ENCODE measurements at places on chromosomes 7 and 10.

DNA sequence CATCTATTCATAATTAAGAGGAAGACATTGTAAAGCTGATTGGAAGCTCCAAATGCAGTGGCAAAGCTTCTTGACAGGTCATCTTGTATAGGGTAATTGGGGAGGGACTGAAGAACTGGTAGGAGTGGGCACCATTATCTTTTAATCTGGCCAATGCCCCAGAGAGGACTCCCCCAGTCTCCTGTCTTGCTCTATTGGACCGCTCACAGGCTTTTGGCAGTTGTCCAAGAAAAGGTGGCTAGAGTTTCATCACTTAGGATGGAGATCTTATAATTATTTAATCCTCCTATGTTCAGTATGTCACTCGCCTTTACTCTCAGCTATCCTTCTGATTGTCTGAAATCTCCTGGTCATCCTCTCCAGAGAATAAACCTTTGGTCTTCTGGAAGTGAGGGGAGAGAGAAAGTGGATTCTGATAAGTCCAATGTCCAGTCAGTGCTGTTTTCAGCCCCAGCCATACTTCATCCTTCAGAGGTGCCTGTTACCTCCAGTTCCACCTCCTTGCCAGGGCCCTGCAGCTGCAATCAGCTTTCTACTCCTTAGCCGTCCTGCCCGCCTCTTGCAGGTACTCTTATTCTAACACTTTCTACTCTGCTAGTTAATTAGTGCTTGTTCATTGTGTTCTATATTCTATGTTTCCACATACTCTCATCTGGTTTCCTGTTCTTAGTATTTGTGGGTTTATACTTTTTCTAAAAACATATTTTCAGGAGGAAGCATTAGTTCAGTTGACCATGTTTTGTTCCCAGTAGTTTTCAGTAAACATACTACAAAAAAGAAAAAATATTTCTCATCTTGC is 241.6 kb downstream of the NSUN6 start:
- DNase-seq = no peak

DNA sequence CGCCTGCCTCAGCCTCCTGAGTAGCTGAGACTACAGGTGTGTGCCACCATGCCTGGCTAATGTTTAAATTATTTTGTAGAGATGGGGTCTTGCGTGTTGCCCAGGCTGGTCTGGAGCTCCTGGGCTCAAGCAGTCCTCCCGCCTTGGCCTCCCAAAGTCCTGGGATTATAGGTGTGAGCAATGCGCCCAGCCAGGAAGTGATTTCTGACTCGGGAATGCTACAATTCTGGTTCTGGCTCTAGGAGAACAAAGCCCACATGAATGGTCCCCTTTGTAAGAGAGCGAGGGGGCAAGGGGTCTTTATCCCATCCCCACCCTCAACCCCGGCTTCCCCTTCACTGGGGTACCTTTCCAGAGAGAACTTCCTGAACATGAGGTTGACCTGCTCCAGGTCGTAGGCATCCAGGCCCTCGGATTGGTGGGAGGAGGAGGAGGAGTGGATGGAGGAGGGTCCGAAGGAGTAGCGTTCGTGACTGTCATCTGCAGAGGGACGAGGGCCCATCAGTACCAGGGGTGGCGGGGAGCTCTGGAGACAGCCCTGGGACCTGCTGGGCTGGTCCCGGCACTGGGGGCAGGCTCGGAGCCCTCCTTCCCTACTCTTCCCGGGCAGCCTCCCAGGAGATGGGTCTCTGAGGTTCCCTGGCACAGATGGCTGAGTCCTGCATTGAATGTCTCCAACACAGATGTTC is 79.9 kb upstream of the GNA12 start:
- no peak for DNase-seq

GRCh38 chr7:98283887-98284222 is 2.4 kb downstream of the BRI3 start:
- no peak for DNase-seq

GRCh38 chr10:131784363-131785120 is 116.3 kb upstream of the PPP2R2D start:
- DNase-seq = no peak

- no peak for DNase-seq
Measured at GRCh38 chr7:155343661-155344121, 46.0 kb downstream of the INSIG1 start.

DNA sequence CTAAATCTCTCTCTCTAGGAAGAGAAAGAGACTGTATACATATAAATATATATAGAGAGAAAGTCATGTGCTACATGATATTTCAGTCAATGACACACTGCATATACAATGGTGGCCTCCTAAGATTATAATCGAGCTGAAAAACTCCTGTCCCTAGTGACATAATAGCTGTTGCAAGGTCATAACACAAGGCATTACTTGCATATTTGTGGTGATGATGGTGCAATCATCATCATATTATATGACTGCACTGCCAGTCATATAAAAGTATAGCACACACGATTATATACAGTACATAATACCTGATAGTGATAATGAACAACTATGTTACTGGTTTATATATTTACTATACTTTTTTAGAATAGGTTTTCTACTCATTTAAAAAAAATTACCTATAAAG is 316.7 kb downstream of the FGFR2 start:
- DNase-seq = no peak

- DNase-seq = no peak
Measured at GRCh38 chr10:75462865-75463264, 31.4 kb downstream of the LRMDA start.

GRCh38 chr7:126657137-126657536 is 595.6 kb downstream of the GRM8 start:
- DNase-seq = no peak

All from stimulated activated CD8-positive, alpha-beta memory T cell treated with anti-CD3 and anti-CD28 coated beads, Interleukin-7, amount 100 ng/mL, for 1 hour (primary cell).